ENCODE measurements at places on chromosomes 11 and 22.
A peak's percentile ranks its signal among the peaks of the same experiment; 100 is the strongest.

DNA sequence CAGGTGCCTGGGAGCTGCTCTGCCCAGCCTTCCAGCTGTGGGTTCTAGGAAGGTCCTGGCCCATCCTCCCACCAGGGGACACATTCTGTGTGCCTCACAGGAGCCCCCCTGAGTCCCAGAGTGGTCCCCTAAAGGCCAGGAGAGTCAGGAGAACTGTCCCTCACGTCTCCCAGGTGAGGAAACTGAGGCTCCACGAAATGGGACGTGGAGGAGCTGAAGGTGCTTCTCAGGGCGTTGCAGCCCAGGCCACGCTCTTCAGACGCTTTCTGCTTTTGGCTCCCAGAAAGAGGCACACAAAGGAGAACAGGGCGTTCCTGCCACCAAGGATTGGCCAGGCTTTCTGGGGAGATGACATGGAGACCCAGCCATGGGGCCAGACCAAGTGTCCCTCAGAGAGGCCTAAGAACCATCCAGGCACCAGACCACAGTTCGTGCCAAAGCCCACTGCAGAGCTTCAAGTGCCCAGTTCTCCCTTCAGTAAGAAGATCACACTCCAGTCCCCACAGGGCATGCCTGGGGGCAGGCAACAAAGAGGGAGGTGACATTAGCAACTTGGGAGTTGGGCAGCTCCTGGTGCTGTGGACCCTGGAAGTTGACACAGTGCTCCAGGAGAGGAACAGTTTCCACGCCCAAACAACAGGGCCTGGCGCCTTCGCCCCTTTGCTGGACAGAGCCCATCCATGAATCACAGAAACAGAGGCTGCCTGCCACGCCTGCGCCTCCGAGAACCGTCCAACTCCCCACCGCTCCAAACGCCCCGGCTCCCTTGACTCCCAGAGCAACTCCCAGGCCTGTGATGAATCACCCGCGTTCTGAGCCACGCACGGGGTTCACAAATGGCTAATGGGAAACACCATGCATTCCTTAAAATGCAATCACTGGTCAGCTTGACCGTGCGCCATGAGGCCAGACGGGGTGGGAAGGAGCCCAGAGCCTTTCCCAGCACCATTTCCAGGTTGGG, 589.2 kb downstream of the BRD1 start:
- DNase-seq, result no peak

DNA sequence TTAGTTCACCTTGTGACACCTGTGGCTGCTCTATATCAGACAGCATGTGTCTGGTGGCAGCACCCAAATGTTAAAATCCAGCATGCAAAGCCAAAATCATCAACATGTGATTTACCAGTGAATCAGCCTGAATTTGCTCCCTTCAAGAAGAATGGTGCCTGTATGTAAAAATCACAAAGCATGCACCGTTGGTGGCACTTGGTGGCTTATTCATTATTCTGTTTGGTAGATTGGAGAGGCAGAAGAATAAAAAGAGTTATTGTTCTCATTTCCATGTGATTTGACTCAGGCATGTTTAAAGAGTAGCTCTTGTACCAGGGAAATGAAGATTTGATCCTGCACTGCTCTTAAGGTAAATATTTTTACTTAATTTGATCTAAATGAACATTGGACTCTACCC, 143.9 kb upstream of the MPPED2 start:
- no peak for DNase-seq

DNA sequence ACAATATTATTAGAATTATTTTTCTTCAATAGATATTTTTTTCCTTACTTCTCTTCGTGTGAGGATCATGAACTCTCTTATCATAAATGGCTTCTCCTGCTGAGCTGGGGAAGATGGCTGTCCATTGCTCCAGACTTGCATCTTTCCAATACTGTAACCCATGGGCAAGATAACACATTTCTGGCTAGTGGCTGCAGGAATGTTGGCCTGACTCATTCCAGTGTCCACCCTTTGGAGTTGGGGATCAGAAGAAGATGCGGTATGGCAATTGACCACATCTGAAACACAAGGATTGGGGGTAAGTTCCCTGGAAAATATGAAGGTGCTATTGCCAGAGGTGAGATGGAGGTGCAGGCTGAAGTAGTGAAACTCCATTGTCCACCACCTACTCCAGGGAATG, 92.8 kb downstream of the FAR1 start:
- no peak for DNase-seq

GRCh38 chr11:33948494-33948893, 56.6 kb upstream of the LMO2 start:
- DNase-seq, result no peak

GRCh38 chr11:113279591-113279990, 34.8 kb upstream of the TTC12 start:
- no peak for DNase-seq

DNA sequence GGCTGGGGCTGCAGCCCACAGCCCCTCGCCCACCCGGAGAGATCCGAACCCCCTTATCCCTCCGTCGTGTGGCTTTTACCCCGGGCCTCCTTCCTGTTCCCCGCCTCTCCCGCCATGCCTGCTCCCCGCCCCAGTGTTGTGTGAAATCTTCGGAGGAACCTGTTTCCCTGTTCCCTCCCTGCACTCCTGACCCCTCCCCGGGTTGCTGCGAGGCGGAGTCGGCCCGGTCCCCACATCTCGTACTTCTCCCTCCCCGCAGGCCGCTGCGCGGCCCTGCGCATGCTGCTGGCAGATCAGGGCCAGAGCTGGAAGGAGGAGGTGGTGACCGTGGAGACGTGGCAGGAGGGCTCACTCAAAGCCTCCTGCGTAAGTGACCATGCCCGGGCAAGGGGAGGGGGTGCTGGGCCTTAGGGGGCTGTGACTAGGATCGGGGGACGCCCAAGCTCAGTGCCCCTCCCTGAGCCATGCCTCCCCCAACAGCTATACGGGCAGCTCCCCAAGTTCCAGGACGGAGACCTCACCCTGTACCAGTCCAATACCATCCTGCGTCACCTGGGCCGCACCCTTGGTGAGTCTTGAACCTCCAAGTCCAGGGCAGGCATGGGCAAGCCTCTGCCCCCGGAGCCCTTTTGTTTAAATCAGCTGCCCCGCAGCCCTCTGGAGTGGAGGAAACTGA, 731 bp downstream of the GSTP1 start:
- DNase-seq, result peak; percentile 56

DNA sequence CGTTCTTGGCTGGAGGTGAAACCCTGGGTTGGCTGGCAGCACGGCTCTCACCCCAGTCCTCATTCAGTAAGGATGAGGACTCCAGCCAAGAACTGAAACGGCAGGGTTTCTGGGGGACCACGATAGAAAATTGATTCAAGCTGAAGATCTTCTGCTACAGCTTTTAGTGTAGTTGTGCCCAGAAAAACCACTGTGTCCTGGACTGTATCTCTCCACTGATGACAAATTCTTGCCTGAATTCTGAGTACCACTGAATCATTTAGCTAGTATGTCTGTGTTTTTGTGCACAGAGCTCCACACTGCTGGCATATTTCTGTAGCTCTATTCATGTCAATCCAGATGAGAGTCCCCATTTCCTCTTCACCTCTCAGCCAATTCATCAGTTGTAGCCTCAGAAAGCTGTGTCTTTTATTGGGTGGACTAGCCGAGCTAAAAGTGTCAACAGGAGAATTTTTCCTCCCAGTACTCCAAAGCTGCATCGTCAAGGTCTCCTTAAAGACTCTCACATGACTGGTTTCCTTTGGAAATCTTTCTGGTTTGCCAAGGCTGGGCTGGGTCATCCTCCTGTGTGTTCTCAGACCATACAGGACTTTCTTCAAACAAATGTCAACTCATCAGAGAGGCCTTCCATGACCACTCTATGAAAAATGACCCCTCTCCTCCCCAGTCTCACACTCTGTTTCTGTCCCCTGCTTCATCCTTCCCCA, 144.6 kb downstream of the LDLRAD3 start:
- no peak for DNase-seq

DNA sequence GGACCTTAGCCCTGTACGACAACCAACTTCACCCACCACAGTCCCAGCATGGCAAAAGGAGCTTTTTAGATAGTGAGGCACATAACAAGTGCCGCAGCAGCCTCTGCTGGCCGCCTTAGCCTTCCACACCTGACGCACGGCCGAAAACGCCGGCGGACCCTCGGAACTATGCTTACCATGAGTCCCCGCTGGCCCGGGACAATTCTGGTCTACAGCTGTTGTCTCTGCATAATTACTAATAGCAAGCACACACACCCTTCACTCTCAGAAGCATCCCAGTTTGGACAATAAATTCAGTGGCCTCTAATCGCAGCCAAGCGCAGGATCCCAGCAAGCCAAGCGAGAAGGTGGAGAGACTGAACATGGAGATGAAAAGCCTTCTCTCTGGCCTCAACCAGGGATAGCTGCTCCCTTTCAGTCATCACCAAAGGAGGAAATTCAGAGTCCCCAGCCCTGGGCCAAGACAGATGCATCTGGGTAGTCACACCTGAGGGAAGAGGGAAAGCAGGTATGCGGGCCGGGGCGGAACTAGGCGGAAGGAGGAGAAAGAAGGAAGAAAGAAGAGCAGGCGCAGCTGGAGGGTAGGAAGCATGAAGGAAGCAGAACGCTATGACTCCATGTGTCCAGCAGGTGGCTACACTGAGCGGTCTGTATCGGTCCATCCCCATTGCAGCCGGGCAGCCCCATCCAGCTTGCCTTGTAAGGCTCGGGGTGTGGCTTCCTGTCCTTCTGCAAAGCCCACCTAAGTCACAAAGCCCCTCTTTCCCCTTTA, 40.3 kb downstream of the BUD13 start:
- DNase-seq, result peak; percentile 56

DNA sequence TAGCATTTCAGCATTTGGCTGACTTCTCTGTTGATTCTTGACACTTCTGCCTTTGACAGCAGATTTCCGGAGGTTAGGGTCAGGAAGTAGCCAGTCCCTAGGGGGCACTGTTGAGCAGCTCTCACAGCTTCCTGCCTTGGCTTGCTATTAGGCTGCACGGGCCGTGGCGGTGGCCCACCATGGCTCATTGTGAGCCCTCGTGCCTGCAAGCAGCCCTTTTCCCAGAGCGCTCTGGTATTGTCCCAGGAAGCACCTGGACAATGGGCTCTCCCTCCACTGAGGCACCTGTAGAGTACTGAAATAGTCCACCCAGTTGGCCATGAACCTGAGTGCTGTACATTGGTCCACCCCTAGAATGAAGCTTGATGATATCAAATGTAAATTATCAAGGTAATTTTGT, 100.2 kb upstream of the GAL start:
- peak; percentile 8 for DNase-seq

GRCh38 chr11:34512840-34513681, 533 bp downstream of the ELF5 start:
- peak; percentile 37 for DNase-seq

DNA sequence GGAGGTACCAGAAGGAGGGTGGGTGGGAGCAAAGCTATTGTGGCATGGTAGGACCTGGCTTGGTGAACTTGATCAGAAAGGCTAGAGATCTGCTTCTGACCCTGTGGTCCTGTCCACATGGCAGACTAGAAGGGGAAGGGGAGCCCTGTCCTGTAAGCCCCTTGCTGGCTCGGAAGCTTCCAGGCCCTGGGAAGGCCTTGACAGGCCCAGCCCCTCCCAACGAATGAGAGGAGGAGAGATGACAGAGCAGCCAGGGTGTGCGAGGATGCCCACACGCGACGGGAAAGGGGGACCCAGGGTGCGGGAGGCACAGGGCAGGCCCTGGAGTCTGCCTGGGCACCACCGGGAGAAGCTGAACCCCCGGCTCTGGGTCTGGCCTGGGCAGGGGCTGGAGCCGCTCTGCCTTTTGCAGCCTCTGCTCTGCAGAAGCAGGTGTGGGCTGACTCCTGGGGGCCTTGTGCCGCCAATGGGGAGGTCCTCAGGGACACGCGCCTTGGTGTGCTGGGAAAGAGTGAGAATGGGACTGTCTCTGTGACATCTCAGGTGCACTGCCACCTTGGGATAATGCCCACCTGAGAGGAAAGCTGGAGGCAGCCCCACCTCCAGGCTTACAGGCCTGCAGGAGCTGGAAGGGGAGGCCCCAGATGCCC, 1447.5 kb downstream of the BRD1 start:
- DNase-seq, result no peak

- no peak for DNase-seq
These were observed 439.8 kb downstream of the TBC1D22A start for GRCh38 chr22:47201996-47202818.

DNA sequence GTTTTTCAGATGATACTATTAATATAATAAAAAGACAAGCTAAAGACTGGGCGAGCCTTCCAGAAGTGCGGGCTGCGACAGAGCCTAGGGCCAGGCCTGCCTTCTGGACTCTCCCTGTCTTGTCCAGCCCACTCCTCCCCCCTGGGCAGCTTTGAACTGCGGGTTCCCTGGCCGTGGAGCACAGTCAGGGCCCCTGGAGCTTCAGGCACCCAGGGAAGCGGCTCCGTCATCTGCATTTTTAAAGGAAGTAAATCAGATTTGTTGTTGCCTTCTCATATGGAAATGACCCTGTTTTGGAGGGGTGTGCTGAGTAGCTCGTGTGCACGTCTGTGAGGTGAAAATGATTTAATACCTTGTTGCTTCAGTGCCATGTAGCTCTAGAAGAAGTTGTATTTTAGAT, 265.3 kb downstream of the TBC1D22A start:
- DNase-seq, result no peak

GRCh38 chr11:108019870-108020540, 11.3 kb downstream of the CUL5 start:
- DNase-seq, result no peak

DNA sequence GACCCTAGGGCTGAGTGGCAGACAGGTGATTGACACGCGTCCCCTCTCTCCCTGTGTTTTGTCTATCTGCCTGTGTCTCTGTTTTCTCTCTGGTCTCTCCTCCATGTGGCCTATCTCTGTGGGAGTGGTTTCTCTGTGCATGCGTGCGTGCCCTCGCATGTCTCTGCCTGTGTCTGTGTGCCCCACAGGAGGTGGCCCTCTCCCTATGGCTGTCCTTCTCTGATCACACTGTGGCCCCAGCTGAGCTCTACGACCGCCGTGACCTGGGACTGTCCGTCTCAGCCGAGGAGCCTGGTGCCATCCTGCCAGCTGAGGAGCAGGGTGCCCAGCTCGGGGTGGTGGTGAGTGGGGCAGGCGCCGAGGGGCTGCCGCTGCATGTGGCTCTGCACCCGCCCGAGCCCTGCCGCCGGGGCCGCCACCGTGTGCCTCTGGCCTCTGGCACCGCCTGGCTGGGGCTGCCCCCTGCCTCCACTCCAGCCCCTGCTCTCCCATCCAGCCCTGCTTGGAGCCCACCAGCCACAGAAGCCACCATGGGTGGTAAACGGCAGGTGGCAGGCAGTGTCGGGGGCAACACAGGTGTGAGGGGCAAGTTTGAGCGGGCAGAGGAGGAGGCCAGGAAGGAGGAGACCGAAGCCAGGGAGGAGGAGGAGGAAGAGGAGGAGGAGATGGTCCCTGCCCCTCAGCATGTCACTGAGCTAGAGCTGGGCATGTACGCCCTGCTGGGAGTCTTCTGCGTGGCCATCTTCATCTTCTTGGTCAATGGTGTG, 11.6 kb downstream of the TMEM132A start:
- DNase-seq, result no peak

- no peak for DNase-seq
These were observed 18.9 kb upstream of the HEPHL1 start for GRCh38 chr11:94002226-94002625.

- no peak for DNase-seq
These were observed 85.5 kb upstream of the WNT11 start for GRCh38 chr11:76291576-76292526.
